ENCODE measurements at places on chromosomes 6 and 20.
A peak's percentile ranks its signal among the peaks of the same experiment; 100 is the strongest.

DNA sequence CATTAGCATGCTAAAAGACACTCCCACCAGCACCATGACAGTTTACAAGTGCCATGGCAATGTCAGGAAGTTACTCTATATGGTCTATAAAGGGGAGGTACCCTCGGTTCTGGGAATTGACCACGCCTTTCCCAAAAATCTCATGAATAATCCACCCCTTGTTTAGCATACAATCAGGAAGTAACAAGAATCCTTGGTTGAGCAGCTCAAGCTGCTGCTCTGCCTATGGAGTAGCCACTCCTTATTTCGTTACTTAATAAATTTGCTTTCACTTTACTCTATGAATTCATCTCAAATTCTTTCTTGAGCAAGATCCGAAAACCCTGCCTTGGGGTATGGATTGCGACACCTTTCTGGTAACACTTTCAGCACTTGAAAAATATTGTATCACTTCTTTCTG lies 243.0 kb downstream of the BMP2 start:
- DNase-seq, result no peak

- DNase-seq, result peak; percentile 55
These were observed 44.7 kb downstream of the EYA2 start for GRCh38 chr20:46939031-46939965.

- no peak for DNase-seq
These were observed at the start of gene SRC for GRCh38 chr20:37345339-37346235. Gene SRC, plus strand, starts transcription at chr20:37346140. Its CDS starts 38,014 bp downstream, at chr20:37384154.

GRCh38 chr6:30568245-30568644 lies 3.0 kb upstream of the ABCF1 start:
- no peak for DNase-seq

GRCh38 chr6:46014511-46015118 lies 1.0 kb downstream of the CLIC5 start:
- DNase-seq, result no peak

DNA sequence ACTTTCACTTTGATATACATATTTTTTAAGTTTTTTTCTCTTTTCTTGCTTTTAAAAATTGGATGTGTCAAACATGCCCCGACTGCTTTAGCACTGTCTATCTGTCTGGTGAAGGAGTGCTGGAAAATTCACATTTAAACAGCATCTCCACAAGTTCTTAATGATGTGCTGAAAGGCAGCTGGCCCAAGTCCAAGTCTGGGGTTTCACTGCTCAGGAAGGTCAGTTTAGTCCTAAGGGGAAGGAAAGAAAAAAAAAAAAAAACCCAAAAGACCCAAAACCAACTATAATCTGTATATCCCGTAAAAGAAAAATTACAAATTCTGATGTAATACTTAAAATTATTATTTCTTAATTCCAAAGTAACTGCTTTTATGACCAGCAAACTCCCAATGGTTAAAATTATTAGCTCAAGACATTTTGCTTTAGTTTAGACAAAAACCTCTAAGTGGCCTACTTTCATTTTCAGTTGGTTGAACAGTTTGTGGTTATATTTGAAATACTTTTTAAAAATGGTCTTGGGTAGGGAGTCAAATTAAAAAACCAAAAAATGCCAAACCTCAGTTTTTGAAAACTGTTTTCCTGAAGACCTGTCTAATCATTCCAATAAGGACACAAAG lies 79.5 kb upstream of the PREP start:
- DNase-seq, result no peak

DNA sequence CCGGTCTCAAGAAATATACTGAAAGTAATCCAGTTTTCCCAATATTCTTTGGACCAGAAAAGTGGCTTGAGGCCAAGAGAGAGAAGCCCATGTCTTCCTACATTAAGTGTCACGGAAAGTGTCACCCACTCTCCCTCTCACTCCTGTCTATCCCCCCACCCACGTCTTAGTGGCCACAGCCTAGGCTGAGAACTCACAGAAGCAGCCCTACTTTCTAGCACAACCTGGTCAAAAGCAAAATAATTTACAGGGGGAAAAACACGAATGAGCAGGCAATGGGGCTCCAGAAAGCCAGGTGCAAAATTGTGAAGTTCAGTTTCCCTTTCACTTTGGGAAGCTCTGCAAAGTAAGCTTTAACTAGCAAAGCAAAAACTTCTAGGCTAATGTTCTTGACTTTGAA lies 118.0 kb downstream of the OPRM1 start:
- no peak for DNase-seq

DNA sequence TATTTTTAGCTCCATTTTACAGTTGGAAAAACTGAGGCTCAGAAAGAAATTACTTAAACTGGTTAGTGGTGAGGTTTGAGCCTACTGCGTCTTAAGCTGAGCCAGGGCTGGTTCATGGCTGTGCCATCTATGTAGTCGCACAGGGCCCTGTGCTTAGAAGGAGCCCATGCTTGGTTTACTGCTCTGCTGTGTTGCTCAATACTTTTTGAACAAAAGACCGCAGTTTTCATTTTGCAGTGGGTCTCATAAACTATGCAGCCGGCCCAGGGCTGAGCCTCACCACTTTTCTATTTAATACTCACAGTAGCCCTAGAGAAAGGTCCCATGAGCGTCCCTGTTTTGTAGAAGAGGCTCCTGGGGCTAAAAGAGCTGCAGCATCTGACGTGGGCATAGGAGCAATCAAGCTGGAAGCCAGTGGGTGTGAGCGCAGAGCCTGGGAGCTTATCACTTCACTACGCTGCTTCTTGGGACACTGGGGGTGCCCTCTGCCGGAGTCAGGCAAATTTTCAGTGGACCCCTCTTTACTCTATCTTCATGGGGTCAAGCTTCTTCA lies 501 bp downstream of the SIRPB2 start:
- no peak for DNase-seq

GRCh38 chr6:148701375-148701774 lies 45.5 kb upstream of the UST start:
- no peak for DNase-seq

- no peak for DNase-seq
These were observed 56.1 kb downstream of the MEP1A start for GRCh38 chr6:46849361-46849690.

DNA sequence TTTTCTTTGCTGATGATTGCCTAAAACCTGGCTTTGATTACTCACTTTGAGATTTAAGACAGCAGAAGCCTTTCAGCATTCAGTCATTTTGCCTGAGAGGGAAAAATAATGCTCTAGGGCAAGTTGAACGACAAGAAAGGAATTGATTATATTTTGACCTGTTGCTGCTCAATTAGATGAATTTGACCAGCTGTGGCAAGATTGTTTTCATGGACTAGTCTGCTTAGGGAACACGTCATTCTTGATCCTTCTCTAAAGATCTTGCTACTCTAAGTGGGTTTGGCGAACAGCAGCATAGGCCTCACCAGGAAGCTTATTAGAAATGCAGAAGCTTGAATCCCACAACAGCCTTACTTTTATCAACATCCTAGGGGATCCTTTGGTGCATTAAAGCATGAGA lies 59.7 kb upstream of the PHACTR1 start:
- DNase-seq, result no peak

DNA sequence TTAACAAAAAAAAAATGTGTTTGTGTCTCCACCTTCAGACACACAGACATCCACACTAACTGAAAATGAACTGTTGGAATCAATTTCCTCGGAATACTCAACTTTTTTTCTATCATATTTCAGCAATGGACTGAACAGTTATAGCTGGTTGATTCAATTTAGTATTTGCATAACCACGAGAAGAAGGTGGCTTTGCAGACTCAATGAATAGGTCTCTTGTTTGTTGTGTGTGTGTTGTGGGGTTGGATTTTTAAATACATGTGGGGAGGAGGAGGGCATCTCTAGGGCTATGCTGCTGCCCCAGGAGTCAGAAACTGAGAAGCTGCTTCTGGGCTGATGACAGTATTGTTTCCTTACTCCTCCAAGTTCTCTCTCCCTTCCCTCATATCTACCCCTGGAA lies 28.7 kb downstream of the TFAP2A start:
- no peak for DNase-seq
